AG04449 (cell line): ENCODE measurements at places on chromosomes 13 and 19.

DNA sequence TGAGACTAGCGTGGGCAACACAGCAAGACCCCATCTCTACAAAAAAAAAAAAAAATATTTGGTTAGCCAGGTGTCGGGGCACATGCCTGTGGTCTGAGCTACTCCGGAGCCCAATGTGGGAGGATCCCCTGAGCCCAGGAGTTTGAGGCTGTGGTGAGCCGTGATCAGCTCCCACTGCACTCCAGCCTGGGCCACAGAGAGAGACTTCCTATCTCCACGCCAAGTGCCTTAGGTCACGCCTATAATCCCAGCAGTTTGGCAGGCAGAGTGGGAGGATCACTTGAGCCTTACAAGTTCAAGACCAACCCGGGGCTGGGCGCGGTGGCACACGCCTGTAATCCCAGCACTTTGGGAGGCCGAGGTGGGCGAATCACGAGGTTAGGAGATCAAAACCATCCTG lies 8.7 kb upstream of the ADAT3 start:
- DNase-seq, result no peak

GRCh38 chr19:2758601-2759313 lies 18.9 kb upstream of the SLC39A3 start:
- no peak for DNase-seq

DNA sequence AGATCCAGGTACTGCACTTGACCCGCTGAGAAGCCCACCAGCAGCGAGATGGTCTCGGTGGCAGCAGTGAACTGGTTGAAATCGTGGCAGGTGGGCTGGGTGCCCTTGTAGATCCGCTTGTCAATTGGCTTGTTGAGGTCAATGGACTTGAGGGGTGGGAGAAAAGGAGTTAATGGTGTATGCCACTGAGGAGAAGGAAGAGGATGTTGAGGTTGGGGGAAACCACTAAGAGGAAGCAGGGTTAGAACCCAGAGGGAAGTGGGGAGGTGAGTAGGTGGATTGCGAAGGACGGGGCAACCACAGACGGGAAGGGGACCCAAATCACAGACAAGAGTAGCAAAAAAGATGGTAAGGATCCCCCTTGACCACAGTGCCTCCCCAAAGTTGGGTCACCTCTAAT lies 1.7 kb downstream of the DMWD start:
- DNase-seq, result no peak

GRCh38 chr13:112907871-112908331 lies 61.1 kb upstream of the MCF2L start:
- DNase-seq, result no peak

DNA sequence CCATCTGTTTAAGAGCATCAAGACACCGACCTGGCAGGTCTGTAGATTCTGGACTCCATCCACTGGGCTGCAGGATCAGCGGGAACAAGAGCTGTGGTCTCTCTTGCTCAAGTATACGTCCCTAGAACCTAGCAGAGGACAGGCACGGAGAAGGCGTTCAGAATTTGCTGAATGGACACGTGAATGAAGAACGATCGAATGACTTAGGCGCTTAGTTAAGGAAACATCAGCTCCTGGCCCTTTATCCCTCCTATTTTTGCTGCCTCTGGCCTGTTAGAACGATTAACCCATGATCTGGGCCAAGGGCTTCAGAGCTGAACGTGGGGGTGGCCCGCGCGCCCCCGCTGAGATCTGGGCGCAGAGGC lies 953 bp downstream of the DZIP1 start:
- DNase-seq, result no peak

- no peak for DNase-seq
Measured at GRCh38 chr13:65844266-65844841, 1385.8 kb downstream of the PCDH9 start.

- no peak for DNase-seq
Measured at GRCh38 chr19:32649751-32650150, 25.2 kb downstream of the ANKRD27 start.
